EH (cell line): ENCODE measurements at places on chromosomes 7 and 10.

GRCh38 chr7:81159402-81159801 is 240.6 kb upstream of the SEMA3C start:
- DNase-seq, result peak; percentile 61

DNA sequence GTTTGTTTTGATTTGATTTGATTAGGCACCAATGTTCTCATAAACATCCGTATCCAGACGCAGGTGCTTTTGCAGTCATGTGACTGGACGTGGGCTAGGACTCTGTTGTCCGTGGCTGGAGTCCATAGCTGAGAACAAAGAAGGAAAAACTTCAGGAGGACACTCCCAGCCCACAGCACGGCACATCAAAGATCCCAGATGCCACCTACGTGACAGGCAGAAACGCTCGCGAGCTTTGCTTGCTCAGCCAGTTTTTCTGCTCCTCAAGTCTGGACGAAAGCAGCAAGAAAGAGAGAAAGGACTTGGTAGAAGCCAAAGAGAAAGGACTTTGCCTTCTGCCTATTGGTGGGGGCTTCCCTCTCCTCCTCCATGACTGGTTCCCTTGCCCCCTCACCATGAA is 6.9 kb upstream of the ZKSCAN1 start:
- no peak for DNase-seq

GRCh38 chr7:105399043-105399725 is 10.5 kb upstream of the SRPK2 start:
- peak; percentile 47 for DNase-seq

DNA sequence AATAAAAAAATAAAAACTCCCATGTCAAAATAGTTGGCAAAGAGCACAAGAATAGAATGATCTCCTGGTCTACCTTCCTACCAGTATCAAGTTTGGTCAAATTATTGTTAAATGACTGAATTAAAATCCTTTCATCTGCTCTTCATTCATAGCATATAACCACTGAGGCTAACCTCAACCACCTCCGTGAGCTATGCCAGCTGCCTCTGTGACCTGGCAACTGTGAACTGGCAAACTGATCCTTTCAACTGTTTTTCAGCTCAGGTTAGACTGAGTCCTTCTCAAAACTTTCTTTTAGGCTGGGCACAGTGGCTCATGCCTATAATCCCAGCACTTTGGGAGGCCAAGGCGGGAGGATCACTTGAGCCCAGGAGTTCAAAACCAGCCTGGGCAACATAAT is 36.1 kb downstream of the NUDCD3 start:
- no peak for DNase-seq

DNA sequence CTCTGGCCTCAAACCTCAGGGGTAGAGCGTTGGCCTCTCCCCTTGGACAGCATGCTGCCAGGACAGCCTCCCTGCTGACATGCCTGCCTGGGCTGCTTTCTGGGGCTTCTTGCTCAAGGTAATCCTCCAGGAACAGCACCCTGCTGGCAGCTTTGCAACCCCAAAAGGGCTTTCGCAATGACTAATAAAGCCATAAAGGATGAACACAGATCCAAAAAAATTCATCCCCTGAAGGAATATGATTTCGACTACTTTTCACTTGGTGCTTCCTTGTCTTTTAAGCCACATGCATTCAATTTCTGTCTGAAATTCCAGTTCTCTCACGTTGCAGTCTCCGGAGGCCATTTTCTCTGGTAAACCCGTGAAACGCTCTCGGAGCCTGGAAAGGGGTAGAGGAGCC is 15.1 kb upstream of the SH3PXD2A start:
- DNase-seq, result peak; percentile 89

- no peak for DNase-seq
Observed at GRCh38 chr10:1025683-1026082, at the start of gene IDI2. TSS of gene IDI2 (minus strand) at chr10:1025859. CDS start at chr10:1024723, 1,136 bp downstream.

DNA sequence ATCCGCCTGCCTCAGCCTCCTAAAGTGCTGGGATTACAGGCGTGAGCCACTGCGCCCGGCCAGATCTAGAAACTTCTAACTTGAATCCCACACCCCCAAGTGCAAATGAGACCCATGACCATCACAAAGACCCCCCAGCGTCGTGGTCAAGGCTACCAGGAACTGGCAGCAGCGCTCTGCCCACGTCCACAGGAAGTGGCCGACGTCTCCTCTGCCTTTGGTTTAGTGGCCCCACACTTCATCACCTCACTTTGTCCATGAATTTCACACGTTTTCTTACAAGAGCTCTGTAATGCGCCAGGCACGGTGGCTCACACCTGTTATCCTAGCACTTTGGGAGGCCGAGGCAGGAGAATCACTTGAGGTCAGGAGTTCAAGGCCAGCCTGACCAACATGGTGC is 53.5 kb upstream of the TNRC18 start:
- DNase-seq, result no peak

- DNase-seq, result no peak
Observed at GRCh38 chr10:93598157-93598556, 2.9 kb downstream of the RBP4 start.

GRCh38 chr7:34155220-34155908 is 250.0 kb downstream of the BMPER start:
- peak; percentile 98 for DNase-seq

DNA sequence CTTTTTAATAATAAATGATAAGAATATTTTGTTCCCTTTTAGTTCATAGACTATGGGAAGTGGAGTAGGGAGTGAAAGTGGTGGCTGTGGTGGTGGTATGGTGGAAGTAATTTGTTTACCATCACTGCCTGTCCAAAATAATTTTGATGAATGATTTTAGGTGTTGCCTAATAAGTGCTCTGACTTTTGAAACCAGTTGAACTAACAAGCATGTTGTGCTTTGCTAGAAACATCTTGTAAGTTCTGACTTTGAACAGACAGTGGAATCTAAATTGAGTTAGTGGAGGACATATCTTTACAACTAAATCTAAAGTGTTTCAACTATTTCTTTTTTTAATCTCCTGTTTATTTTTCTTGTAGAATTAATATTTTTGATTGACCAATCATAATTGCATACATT is 49.7 kb downstream of the ZEB1 start:
- no peak for DNase-seq

DNA sequence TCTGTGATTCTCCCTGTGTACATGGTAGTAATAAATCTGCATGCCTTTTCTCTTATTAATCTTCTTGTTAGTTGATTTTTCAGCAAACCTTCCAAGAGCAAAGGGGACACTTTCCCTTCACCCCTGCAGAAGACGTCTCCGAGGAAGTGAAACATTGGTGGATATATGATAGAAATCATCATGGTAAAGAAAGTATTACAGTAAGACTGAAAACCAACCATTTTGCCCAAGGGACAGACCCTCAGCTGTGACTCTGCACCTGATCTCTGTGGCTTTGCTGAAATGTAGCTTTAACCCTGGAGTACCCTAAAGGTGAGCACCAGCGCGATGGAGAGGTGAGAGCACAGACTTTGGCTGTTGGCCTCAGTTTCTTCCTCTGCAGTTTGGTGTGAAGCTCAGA is 32.8 kb upstream of the MYO3A start:
- no peak for DNase-seq

DNA sequence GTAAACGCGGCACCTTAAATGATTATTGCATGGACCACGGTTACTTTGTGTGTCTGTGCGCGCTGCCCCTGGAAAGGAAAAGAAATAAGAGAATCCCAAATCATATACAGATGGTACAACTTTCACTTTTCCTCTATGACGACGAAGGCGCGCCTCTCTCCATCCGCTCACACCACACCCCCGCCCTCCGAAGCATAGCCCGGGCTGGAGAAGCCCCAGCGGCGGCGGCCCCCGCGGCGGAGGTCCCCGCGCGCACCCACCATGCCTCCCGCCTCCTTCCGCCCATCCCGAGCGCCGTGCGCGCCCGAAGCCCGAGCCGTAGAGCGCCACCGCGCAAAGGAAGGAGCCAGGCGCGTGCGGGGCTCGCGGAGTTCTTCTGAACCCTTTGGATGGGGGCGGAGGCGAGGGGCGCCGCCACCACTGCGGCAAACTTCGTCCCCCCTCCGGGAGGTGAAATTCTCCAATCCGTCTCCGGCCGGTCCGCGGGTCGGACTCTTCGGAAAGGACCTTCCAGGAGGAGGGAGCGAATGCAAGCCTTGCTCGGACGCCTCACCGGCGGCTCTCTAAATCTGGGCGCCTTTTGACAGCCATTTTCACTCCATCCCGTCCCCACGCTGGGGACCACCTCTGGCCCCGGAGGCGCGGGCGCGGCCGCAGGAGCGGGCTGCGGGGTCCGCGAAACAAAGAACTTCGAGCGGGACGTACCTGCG is 588 bp downstream of the GLI3 start:
- DNase-seq, result peak; percentile 72

GRCh38 chr7:12074889-12075288 is 136.2 kb upstream of the TMEM106B start:
- no peak for DNase-seq

DNA sequence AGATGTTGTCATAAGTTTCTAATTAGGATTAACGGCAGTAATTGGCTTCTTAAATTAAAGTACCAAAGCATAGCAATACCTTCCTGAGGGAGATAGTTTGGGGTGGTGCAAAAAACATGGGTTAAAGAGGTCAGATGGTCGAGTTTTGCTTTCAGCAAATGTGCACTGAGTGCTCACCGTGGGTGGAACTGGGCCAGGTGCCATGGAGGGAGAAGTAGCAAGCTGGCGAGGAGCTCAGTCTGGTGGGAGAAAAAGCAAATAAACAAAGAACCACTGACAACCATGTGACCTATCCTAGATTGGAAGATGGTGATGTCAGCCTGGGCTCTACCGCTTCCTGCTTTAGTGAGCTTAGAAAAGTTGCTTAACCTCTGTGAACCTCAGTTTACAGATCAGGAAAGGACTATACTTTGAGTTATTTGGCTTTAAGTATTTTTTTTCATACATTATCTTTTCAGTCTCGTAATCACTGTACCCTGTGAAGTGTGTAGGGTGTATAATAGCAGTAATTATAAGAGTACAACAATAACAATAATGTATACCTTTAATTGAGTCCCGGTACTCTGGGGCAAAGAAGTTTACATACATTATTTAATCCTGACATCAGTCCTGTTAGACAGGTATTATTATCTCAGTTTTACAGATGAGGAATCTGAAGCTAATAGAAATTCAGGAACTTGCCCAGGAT is 69.0 kb upstream of the PDCD4 start:
- DNase-seq, result peak; percentile 85

- no peak for DNase-seq
Observed at GRCh38 chr7:149846436-149847046, 8.4 kb downstream of the ZNF862 start.

DNA sequence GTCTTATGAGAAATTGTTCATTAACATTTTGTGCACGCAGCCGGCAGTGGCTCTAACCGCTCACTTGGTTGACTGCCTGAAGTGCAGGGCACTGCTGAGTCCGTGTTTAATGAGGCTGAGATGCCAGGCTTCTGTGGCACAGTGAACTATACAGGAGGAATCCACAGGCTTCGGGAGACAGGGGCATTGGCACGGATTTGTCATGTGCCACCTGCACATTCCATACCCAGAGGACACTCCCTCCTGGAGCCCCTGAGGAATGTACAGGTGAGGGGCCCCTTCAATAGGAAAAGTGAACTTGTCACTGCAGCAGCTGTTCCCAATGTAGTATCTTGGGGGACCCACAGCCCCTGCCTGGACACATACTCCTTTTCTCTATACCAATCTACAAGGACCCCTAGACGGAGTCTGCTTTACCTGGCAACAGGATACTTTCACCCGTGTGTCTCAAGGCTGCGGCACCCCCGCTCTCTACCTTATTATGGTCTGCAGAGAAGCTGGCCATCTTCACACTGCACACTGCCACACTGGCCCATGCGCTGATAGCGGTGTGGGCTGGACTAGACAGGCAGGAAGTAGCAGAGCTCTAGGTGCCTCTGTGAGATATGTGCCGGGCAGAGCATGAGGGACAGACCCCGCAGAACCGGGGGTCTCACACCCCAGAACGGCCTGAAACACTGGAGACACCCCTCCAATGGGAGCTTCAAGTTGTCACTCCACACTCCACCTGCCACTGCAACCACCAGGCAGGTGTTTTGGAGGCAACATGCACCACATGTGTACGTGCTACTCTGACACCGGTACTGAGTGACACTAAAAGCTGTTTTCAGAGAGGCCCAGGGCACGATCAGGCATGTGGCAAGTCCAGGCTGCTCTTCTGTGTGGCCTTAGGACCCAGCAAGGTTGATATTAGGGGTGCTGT is 71.4 kb upstream of the RHEB start:
- DNase-seq, result no peak

DNA sequence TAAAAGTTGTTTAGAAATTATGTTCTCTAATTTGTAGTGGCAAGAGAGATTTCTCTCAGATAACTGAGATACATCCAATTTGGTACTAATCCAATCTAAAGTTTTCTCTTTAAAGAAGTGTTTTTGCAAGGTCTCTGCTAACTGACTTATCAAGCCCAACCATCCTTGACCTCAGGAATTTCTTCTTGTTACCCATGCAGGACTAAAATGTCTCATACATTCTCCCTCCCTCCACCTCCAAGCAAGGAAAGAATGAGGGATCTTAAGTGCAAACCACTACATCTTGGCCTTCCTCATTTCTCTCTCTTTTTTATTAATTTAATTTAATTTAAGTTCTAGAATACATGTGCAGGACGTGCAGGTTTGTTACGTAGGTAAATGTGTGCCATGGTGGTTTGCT is 12.8 kb downstream of the NRAP start:
- no peak for DNase-seq

DNA sequence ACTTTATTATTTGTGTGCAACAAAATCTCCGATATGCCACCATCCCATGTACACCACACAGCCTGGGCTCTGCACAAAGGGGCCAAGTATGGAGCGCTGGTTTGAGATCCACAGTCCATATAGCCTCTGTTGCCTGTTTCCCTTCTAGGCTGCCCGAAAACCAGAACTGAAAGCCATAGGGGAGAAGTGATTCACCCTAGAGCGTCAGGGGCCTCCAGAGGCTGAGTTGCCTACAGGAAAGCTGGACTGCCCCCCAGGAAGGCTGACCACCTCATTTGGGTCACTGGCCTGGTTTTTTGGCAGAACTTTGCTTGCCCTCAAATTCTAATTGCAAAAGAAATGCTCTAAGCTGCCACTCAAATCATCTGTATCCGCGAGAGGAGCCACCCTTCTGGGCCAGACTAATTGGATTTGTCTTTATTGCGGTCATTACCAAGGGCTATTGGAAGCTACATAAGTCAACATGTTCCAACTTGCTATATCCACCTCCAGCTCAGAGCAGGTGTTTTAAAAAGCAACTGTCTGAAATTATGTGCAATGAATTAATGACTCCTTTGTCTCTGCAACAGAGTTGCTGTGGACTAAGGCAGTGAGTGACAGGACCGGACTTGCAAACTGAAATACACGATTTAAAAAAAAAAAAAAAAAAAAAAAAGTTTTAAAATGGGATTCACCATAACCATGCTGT is 28.3 kb upstream of the FRMD4A start:
- no peak for DNase-seq

DNA sequence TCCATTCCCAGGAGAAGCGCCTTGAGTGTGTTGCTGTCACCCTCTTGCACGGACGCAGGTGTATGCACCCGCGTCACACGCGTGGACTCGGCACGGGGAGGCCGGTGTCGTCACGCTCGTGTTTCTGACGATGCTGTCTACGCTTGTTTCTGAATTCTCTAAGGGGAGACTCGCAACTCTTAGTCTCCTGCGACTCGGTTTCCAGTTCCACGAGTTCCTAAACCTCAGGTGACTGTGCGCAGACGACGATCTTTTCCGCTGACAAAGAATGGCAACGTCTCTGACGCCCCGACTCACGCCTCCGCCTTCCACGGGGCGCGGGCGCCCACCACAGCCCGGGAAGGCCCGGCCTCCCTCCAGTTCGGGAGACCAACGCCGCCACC is 579 bp downstream of the IDI1 start:
- DNase-seq, result no peak

GRCh38 chr7:51154201-51154600 is 162.4 kb downstream of the COBL start:
- no peak for DNase-seq
